HS-27A (cell line): ENCODE measurements at places on chromosomes 2 and 18.

GRCh38 chr18:57705832-57706595 lies 84.4 kb upstream of the NARS1 start:
- no peak for DNase-seq

- no peak for DNase-seq
These were observed 197.0 kb downstream of the STK39 start for GRCh38 chr2:168050377-168050776.

DNA sequence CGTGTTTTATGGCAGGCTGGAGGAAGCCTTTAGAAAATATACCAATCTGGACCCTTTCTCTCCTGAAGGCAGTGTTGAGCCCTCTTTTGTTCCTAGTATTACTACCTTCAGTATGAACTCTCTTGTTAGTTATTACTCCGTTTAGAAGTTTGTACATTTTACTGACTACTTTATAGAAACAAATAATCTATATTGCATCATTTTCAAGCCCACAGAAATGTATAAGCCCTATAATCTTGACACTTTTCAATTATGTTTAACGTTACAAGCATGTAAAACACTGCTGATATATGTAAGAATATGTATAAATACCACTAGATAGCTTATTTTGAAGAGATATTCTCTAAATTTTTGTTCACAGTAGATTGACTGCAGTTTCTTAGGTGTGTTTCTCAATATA lies 64.0 kb downstream of the SLC25A12 start:
- DNase-seq: no peak

DNA sequence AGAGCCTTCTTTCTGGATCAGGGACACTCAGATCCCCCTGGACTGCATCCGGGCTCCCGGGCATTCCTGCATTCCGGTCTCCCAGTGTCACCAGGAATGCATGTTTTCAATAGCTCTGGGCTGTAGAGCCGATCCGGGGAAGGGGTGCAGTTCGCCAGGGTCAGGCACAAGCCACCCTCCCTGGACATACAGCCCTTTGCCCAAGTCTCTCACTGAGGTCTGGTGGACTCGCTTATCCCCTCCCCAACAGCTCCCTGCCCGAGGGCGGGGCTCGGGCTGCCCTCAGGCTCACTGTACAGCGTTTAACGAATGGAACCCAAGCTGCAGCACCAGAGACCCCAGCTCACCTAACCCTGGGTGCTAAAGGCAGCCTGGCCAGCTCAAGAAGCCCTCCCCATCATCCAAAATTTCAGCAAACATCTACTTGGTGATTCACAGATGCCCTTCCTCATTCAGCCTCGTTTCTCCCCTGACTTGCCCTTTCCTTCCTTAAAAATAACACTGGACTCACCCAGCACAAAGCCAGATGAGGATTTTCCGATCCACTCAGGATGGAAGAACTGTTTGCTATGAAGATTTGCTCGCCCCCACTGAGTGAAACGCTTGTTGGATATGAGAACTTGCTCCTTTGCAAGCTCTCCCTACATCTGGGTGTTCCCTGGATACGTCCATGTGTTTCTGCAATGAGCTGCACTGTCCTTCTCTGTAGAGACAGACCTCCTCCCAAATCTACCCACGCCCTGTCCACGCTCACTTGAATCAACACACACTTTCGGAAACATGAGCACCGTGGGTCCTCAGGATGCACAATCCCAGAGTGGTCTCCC lies 58.1 kb downstream of the PXDN start:
- DNase-seq: peak; percentile 51

GRCh38 chr18:31325051-31325450 lies 7.1 kb downstream of the DSG1 start:
- DNase-seq: no peak

DNA sequence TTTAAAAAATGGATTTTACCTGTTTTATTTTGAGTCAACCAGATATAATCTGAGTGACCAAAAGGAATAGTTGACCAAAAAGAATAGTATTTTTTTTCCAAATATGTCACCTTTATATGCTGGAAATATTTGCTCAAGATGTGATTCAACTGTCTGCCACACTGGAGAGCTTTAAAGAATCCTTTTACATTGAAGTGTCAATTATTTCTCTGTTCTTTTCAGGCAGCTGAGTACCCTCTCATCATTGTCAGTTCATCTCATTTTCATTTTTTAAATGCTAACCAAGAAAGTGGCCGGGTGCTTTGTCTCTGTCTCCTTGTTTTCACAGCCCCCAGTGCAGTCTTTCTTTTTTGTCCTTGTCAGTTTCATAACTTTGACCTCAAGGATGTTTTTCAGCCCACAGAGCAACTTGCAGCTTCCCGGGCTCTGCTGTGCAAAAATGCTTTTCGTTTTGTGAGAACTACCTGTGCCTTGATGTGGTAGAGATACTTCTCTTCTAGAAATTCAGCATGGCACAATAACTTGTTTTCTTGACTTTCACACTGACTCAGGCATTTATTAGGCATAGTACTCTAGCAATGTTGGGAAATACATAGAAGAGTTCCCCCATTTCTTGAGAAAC lies 23.4 kb upstream of the CERS6 start:
- no peak for DNase-seq

- DNase-seq: no peak
These were observed 11.8 kb downstream of the CNOT11 start for GRCh38 chr2:101264360-101264939.

- no peak for DNase-seq
These were observed 31.1 kb downstream of the DRC1 start for GRCh38 chr2:26432859-26433258.

DNA sequence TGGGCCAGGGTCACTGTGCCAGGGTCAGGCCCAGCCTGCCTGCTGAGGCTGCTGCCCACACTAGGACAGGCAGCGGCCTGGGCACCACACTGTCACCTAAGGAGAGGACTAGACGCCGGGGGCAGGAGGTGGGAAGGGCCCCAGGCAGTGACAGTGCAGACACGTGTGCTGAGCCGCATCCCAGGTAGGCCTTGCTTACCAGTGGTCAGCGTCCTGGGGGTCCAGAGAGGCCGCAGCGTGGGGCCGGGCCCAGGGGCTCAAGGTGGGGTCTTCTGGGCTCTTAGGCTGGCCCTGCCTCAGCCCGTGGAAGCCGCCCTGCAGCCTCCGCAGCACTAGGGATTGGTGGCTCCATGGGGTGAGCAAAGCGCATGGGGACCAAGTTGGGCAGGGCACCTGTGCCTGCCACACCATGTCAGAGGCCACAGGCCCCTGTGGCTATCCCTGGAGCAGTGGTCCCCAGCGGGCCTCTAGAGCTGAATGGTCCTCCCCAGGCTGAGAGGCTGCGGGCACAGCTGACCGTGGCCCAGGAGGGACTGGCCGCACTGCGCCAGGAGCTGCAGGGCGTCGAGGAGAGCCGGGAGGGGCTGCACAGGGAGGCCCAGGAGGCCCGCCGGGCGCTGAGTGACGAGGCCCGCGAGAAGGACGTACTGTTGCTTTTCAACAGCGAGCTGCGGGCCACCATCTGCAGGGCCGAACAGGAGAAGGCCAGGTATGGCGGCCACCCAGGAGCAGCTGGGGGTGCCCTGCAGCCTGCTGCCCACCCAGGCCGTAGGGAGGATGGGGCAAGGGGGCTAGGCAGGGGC lies 35.2 kb upstream of the SNED1 start:
- no peak for DNase-seq

DNA sequence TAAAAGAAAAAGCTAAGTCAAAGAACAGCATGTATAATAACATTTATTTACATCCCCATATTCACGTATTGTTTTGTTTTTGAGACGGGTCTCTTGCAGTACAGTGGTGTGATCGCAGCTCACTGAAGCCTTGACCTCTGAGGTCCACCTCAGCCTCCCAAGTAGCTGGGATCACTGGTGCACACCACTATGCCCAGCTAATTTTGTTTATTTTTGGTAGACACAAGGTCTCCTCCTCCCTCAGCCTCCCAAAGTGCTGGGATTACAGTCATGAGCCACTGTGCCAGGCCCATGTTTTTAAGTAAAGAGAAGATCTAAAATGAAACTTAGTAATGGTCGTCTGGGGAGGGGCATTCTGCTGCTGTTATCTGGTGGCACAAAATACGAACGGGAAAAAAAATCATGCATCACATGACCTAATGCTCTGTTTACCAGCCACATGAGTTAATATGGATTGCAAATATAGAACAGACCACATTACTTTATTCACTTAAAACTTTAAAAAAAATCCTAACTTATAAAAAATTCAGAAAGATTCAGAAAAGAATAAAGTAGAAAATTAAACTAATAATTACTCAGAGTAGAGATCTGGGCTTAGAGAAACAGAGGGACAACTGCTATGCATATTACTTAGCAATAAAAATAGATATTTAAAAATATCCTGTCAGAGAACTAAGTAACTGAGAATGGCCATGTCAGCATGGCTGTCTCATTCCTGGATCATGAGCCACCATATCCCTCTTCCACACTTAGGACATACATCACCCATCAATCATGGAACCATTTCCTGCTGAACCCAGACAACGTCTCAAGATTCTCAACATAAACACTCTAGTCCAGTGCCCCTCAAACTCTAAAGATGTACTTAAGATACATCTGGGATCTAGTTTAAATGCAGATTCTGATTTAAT lies 7.3 kb downstream of the MMADHC start:
- DNase-seq: no peak

GRCh38 chr2:164495491-164496223 lies 125.6 kb downstream of the GRB14 start:
- peak; percentile 26 for DNase-seq

GRCh38 chr2:140775411-140775810 lies 1355.4 kb downstream of the LRP1B start:
- no peak for DNase-seq

GRCh38 chr18:29378651-29379136 lies 1201.8 kb upstream of the CDH2 start:
- DNase-seq: no peak

DNA sequence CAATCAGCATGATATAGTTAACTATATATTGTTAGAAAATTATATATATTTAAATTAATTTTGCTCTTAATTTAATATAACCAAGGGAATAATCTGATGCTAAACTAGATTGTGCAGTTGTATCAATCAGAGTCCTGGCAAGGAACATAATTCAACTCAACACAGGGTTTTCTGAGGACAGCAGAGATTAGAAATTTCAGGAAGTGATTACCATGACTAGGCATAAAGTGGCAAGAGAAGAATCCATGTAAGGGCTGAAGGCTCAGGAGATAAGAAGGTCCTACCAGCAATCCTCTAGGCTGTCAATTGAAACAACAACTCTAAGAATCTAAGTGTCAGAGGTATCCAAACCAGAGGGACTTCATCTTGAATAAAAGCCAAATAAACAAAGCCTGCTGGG lies 807.8 kb downstream of the DSC3 start:
- no peak for DNase-seq
